ENCODE measurements at places on chromosomes 7 and 10.
A peak's percentile ranks its signal among the peaks of the same experiment; 100 is the strongest.

DNA sequence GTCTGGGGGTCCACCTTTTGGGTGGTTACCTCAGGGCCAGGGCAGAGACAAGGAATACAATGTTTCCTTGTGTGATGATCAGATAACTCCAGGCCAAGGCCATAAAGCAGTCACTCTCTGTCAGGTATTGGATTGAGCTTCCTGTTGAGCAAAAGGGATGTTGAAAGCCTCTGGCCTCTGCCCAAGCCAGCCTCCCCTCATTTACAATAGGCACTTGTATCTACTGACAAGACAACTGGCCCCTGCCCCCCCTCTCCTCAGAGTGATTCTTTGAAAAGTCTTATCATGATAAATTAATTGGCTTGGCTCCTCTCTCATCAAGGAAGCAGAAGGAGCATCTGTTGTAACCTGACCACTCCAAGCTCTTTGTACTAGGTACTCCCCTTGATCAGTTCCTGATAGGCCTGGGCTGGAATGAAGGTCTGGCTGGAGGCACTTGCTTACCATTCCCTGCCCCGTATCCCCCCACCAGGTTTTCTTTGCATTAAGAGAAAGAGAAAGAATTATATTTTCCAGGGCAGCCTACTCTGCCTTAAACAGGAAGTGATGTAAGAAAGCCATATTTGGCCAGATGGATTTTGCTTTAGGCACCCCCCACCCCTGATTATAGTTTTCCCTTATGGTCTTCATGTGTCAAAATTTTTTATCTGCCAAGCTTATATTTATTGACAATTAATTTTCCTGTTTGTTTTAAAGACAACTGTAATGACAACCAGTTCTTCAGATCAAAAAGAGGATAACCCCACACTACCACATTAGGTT, 42.1 kb upstream of the HPS1 start:
- no peak for DNase-seq

- DNase-seq = no peak
These were observed 144.8 kb upstream of the TCF7L2 start for GRCh38 chr10:112805254-112805590.

- DNase-seq = no peak
These were observed 3.1 kb upstream of the CALHM2 start for GRCh38 chr10:103455235-103455634.

- no peak for DNase-seq
These were observed 174.8 kb downstream of the DKK1 start for GRCh38 chr10:52488606-52489485.

DNA sequence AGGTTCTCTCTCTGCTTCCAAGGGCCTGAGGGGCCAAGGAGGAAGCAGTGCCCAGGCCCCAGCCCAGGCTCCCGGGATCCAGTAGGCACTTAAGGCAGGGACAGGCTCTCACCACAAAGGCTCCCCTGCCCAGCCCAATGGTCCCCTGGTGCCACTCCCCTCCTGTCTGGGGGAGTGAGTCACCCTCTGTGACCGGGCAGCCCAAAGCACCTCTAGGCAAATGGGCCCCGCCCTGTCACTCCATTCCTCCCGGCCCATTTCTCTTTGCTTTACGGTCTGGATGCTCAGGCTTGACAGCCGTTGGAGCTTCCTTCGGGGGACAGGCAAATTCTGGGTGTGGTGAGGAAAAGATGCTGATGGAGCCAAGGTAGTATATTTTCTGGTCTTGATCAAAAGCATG, at the start of gene CALHM3:
Gene CALHM3, minus strand, starts transcription at position 106 of the 400 bp plus-strand sequence. CDS start 208 bp downstream, outside the sequence.
- DNase-seq = no peak

- DNase-seq = no peak
These were observed 84.6 kb upstream of the FAM3C start for GRCh38 chr7:121480566-121481335.

DNA sequence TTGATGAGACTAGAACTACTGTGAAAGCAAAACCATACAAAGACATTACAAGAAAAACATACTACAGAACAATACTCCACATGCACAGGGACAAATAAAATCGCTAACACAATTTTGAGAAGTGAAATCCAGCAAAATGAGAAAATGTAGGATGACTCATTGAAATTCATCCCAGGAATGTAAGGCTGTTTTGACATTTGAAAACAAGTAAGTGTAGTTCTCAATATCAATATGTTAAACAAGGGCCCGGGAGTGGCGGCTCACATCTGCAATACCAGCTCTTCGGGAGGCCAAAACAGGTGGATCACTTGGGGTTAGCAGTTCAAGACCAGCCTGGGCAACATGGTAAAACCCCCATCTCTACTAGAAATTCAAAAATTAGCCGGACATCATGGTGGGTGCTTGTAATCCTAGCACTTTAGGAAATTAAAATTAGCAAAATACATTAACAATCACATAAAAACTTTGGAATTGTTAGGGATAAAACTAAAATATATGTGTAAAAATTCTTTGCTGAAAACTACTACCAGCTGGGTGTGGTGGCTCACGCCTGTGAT, 113.7 kb upstream of the ADARB2 start:
- no peak for DNase-seq

GRCh38 chr10:24857031-24857725, 95.2 kb downstream of the PRTFDC1 start:
- no peak for DNase-seq

- DNase-seq = no peak
These were observed 124.5 kb upstream of the GDF10 start for GRCh38 chr10:47175181-47176123.

DNA sequence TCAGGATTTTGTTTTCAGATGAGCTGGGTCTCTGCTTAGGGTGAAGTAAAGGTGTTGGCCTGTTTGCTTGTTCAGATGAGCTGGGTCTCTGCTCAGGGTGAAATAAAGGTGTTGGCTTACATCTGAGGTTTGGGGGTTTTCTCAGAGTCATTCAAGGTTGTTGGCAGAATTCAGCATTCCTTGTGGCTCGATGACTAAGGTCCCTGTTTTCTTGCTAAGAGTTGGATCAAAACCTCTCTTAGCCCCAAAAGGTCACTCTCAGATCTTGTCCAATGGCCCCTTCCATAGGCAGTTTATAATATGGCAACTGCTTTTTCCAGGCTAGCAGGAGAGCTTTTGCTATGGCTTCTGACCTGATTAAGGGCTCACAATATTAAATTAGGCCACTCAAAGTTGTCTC, 106.6 kb downstream of the ADAM22 start:
- no peak for DNase-seq

GRCh38 chr10:3782451-3783315, 2.3 kb downstream of the KLF6 start:
- peak; percentile 51 for DNase-seq

- DNase-seq = no peak
These were observed 54.0 kb upstream of the TMEM229A start for GRCh38 chr7:124086843-124087242.

- peak; percentile 28 for DNase-seq
These were observed 3.1 kb upstream of the MRC1 start for GRCh38 chr10:17805921-17806577.

DNA sequence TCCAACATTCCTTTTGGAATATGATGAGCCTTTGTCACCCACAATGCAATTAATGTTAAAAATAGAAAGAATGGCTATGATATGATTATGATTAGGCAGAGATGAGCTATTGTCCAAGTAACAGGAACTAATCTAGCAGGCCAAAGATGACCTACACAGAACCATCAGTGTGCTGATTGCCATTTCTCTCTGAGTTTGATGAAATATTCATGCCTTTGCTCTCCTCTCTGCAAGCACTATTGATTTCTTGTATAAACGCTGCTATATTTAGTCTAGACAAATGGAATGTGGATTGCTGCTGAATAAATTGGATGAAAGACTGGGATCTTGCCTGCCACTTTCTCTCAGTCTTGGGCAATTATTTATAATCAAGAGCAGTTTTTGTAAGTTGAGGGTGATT, 85.4 kb downstream of the HDAC9 start:
- no peak for DNase-seq

GRCh38 chr10:81600185-81600584, 274.8 kb upstream of the NRG3 start:
- DNase-seq = no peak

GRCh38 chr7:115973406-115973805, 57.2 kb downstream of the TFEC start:
- DNase-seq = no peak

DNA sequence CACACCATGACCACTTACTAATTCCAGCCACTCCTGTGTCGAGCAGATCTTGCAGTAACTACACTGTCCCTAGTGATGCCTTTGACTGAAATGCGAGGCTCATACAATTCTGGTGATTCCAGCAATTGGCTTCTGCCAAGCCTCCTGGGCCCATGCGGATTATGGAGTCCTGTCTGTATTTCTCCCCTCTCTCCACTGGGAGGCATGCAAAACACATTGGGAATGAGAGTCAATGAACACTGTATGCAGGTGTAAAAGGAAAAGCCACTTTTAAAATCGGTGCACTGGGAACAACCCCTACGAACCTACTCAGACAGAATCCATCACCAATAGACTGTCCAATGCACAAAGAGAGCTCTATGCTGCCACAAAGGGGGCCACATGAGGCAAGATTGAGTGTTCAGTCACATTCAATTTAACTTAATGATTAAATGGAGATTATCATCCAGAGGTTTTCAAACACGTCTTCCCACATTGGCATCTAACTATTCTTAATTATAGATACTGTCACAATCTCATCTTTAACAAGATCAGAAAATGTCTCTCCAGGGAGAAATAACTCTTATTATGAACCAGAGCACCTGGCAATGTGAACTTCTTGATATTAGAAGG, 550.6 kb downstream of the GLRX3 start:
- no peak for DNase-seq

DNA sequence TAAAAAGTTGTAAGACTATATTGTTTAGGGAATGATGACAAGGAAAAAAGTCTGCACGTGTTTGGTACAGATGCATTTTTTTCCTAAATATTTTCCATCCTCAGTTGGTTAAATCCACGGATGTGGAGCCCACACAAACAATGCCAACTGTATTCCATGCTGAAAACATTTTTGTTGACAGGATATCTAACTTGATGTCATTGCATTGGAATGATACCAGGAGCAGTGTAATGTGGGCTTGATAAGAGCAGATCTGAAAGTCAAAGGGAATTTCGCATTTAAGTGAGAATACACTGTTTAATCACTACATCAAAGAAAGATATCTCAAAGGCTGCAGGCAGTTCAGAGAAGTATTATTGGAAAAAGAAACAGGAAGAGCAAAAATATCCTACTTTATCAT, 49.5 kb upstream of the TMEM140 start:
- DNase-seq = no peak
